ENCODE measurements at places on chromosomes 5 and 9.

DNA sequence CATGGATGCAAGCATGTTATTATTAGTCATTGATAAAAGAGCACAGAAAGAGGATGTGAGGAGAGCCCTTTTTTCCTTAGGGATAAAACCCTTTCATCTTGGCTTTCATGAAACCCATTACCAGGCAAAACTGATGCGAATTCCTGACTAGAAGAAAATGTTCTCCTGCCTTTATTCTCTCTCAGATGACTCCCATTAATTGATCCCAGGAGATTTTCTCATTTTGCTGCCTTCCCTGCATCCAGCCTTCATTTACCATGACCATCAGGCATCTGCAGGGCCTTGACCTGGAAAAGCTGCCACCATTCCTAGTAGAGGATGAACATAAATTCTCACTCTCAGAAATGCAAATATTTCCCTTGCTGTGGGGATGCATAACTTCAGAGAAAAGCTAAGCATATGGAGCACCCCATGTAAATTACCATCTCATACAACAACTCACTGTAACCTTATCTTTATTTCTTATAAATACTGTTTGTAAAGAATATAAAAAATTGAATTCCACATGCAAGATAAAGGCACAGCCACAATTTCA, 176.5 kb downstream of the PDE4D start:
- no peak for DNase-seq

GRCh38 chr9:83649080-83649479, 26.1 kb downstream of the IDNK start:
- DNase-seq = peak; percentile 64

- no peak for DNase-seq
Measured at GRCh38 chr5:54520438-54520846, 2.9 kb downstream of the SNX18 start.

DNA sequence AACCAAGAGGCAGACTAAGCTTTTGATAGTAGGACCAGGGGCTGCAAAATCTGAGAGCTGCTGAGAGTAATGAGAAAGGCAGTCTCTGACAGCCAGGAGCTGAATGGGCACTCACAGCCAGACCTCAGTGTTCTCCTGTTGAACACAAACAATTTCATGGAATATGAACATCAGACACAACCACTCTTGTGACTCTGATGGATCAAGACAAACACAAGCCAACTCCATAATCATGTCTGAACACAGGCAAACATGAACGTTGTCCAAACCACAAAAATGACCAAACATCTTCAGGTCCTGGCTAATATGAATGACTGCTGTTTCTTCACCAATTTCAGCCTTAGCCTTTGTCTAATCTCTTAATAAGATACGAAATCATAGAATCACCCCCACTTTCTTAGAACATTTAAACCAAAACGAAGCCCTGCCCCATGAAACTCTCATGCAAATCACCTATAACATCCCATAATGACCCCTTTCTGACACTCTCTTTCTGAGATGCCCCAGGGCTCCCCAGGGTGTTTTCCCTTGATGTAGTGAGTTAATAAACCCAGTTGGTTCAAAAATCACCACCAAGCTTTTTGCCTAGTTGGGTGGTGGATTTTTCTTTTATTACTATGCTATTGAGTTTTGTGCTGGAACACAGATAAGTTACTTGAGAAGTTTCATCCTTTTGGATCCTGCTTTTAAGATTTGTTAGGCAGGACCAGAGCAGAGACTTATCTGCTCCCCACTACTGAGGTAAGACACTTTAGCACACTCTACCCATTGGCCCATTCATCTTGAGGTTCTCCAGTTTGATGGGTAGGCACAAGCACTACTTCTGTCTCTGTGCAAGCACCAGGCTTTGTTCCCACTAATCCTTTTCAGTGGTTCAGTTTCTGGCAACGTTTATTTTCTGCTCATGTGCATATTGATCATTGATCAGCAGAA, 5.9 kb upstream of the ERAP2 start:
- DNase-seq = no peak

DNA sequence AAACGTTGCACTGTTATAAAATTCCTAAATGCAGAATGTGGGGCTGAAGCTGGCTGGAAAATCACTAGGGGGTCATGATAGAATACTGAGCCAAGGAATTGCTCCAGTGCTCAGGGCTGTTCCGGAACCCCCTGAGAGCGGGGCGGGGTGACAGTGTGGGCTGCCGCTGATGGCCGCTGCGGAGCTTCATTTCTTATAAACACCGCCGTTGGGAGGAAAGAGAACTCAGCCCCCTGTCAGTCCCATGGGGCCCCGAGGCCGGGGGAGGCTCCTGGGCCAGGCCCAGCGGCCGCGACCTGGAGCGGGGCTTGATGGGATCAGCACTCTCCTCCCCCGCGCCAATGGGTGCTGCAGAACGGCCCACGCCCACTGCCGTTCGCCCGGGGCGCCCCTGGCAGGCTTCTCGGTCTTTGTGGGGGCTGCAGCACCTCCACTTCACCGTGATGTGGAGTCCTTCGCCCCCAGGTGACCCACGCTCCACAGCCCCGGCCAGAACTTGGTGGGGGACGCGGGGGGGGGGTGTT, 5.2 kb upstream of the IRF1 start:
- peak; percentile 76 for DNase-seq

DNA sequence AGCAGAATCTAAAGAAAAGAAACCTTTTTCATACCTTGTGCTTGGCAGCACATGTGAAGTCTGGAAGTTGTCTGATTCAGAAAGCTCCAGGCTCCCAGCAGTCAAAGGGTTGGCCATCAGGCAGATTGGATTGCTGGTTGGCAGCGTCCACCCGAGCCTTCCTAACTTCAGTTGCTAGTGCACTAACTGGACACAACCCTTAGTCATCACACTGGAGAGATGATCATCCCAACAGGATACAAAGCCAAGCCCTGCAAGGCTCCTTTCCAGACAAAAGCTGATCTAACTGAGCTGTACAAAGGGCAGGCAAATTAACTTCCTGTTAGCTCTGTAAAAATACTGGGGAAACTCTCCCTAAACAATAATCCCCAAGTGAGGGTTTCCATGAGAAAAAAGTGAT, 185.6 kb downstream of the SNX18 start:
- no peak for DNase-seq

GRCh38 chr5:153118018-153118417, 372.5 kb upstream of the GRIA1 start:
- DNase-seq = no peak

DNA sequence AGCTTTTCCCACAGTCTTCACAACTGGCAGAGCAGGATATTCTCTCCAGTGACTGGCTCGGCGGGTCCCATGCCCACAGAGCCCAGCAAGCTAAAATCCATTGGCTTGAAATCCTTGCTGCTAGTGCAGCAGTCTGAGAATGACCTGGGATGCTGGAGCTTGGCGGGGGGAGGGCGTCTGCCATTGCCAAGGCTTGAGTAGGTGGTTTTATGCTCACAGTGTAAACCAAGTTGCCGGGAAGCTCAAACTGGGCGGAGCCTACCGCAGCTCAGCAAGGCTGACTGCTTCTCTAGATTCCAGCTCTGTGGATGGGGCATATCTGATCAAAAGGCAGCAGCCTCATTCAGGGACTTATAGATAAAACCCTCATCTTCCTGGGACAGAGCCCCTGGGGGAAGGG, 194.1 kb downstream of the CCDC171 start:
- no peak for DNase-seq

GRCh38 chr9:127199001-127199791, 65.4 kb upstream of the GARNL3 start:
- peak; percentile 49 for DNase-seq

DNA sequence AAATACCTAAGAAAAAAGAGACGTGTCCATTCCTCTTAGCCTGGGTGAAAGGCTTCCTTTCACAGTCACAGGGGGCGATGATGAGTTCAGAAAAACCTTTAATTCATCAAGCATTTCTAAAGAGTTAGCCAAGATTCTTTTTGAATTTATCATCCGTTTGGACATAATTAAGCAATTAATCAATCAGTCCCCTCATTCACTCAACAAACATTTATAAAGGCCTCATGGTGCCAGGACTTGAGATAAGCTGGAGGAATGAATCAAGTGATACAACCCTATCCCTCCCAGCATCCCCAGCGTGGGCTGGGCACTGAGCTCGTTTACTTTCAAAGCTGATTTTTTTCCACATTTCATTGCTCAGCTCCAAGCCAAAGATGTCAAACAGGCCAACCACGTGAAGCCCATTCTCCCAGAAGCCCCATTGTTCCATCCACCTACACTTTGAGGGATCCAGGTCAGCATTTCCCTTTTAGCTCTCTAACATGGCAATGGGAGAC, 140.5 kb downstream of the SLIT3 start:
- no peak for DNase-seq

DNA sequence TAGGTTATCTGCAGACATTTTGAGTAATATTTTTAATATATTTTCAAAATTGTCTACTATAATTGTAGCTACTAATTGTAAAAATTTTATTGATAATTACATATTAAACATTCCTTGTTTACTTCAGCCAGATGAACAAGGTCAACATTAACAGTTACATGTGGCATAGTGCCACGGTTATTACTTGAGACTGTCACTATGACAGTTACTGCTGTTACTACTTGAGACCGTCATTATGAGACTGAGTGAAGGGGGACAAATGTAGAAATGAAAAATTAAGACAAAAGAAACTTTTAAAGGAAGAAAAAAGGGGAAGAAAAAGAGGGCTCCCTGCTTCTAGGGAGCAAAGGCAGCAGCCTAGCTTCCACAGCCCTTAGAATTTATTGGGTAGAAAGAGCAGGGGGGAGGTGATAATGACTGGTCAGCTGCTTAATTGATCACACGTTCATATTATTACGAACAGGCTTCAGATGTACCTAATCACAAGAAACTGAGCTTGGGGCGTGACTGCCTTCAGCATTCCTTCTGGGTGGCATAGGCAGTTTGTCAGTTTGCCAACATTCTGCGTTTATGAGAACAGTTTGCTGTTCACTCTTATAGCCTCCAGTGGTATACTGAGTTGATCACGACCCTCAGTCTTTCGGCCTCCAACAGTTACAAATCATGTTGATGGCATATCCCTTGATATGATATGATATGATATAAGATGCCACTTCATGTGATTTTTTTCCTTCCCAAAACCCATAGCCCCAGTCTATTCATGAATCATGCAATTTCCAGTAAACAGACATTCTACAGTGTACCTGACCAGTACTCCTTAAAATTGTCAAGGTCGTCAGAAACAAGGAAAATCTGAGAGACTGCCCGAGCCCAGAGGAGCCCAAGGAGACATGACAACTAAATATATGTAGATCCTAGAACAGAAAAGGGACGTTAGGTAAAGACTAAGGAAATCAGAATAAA, 13.1 kb downstream of the MARCHF6 start:
- no peak for DNase-seq

DNA sequence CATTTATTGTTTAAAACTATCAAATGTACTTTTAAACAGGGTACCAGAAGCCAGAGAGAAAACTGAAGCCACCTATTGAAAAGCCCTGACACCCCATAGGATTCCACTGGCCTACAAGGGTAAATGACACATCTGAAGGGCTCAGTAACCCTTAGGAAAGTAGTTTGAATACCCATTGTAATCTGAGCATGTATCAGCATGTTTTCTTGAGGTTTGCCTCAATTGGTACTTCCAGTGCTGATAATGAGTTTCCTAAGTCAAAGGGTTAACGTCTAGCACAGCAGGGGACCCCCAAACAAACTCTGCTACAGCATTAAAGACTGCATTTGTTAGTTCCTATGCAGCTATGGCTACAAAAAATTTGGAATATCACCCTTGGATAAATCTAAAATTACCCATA, 657.1 kb downstream of the NR2F1-AS1 start:
- no peak for DNase-seq

DNA sequence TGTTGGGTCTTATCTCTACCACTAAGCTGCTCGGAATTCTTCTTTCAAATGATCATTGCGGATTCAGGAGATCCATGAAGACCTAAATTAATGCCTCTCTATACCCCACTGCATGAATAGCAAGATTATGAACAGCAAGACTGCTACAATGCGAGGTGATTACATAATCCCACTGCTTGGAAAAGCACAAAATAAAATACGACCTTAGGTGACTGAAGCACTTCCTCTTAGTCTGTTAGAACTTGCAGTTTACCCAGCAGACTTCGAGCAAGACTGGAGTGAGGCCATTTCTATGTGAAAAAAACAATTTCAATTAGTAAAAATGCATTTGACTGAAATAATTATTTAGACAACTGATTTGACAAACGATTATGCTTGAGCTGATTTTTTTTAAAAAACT, 59.8 kb downstream of the SH3RF2 start:
- DNase-seq = no peak

- DNase-seq = no peak
Measured at GRCh38 chr9:98236901-98237487, 18.5 kb downstream of the TBC1D2 start.

- no peak for DNase-seq
Measured at GRCh38 chr5:82176115-82176814, 101.9 kb downstream of the RPS23 start.

DNA sequence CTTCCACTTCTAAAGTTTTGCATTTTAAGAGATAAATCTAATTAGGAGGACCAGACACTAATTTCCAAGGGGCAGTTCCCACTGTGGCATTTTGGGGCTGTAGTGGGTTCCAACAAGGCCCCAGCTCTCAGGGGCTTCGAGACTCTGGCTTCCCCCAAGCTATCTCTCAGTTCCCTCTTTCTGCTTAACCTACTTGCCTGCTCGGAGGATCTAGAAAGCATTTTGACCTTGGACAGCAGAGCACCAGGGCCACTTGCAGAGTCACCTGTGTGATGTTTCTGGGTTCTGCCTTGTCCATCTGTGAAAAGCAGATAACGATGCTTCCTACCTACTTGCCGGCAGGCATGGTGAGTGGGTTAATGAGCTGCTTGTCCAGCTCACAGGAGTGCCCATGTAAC, 175.4 kb downstream of the MED10 start:
- DNase-seq = no peak

- DNase-seq = no peak
Measured at GRCh38 chr5:163503106-163504078, 2.0 kb upstream of the MAT2B start.

DNA sequence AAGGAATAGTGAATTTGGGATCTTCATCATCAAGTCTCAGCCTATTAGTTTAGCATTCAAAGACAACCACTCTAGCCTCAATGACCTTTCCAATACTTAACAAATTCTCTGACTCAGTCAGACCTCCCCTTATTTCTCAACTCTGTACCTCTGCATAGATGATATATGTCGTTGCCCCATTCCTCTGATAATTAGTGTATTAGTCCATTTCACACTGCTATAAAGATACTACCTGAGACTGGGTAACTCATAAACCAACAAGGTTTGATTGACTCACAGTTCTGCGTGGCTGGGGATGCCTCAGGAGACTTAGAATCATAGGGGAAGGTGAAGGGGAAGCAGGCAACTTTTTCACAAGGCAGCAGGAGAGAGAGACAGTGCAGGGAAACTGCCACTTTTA, 8.9 kb downstream of the MRPL22 start:
- no peak for DNase-seq

GRCh38 chr5:9654886-9655285, 24.7 kb upstream of the TAS2R1 start:
- DNase-seq = no peak

DNA sequence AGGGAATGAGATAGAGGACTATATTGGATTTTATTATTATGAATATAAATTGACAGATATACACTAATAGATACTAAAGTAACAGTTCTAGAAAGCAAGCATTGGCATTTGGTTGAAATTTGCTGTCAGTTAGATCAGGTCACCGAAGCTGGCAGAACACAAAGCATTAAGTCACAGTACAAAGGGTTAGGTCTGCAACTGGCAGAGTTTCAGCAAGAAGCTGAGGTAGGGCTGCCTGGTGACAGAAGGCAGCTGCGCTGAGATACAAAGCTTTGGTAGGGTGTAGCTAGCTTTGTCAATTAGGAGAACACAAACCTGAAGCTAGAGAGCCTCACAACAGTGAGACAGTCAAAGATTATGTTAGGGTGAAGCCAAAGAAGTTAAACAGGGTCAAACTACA, 6.3 kb upstream of the CSNK1G3 start:
- DNase-seq = no peak

- DNase-seq = no peak
Measured at GRCh38 chr9:86733929-86734328, 213.4 kb downstream of the GAS1 start.

Data from stimulated activated CD8-positive, alpha-beta memory T cell treated with anti-CD3 and anti-CD28 coated beads, Interleukin-4, amount 100 ng/mL, for 4 hours (primary cell).